ENCODE measurements at places on chromosomes 6 and 20.

DNA sequence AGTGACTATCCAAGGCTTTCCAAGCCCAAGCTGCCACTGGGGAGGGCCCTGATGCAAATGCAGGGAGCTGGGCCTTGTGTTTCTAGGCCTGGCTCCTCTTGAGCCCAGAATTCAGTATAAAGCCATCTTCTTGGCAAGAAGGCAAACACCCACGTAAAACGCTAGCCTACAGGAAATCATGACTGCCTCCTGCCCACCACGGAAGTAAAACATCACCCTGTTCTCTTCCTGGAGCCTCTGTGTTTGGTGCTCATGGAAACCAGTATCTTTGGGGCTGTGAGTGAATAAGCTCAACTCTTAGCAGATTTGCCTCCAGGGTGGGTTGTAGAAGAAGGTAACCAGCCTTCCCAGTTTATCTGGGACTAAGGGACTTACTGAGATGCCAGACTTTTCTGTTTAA lies 271.0 kb downstream of the ZNF217 start:
- no peak for DNase-seq

DNA sequence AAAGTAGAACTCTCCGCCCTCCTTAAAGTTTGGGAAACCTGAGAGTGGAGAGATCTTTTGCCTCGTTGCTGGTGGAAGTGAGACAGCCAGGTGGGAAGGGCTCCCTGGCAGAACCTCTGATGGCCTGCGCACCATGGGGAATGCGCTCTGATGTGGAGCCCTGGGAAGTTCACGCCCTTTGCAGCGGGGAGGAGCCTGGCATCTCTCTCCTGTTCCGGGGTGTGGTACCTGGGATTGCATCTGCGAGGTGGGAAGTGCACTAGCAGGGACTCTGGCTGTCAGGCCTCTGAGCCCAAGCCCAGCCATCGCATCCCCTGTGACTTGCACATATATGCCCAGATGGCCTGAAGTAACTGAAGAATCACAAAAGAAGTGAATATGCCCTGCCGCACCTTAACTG lies 159.8 kb downstream of the AKAP7 start:
- no peak for DNase-seq

GRCh38 chr20:9663423-9663822 lies 149.0 kb downstream of the LAMP5 start:
- no peak for DNase-seq

- no peak for DNase-seq
Measured at GRCh38 chr6:82954937-82955577, 110.6 kb downstream of the UBE3D start.
